ENCODE measurements at places on chromosomes 11 and 22. TPM values are rescaled to one million over a fixed set of nuclear protein-coding genes. Genes with fewer than 3 reads are reported as not detected.

GRCh38 chr22:41239443-41240128 lies 1.1 kb downstream of the CHADL start:
- no peak for DNase-seq

GRCh38 chr22:22955866-22956535 lies 68.4 kb downstream of the IGLL5 start:
- DNase-seq: peak; percentile 75

- no peak for DNase-seq
These were observed 527.0 kb downstream of the TBC1D22A start for GRCh38 chr22:47289336-47289985.

The C22orf23 gene
- 0.37 TPM for polyA plus RNA-seq

- no peak for DNase-seq
These were observed 61.6 kb downstream of the KCNC1 start for GRCh38 chr11:17796154-17796553.

The LIF gene
- polyA plus RNA-seq: 4.5 TPM

- DNase-seq: no peak
These were observed 39.9 kb upstream of the KCNQ1OT1 start for GRCh38 chr11:2739531-2740274.

The ROBO4 gene
- 0.45 TPM for polyA plus RNA-seq

DNA sequence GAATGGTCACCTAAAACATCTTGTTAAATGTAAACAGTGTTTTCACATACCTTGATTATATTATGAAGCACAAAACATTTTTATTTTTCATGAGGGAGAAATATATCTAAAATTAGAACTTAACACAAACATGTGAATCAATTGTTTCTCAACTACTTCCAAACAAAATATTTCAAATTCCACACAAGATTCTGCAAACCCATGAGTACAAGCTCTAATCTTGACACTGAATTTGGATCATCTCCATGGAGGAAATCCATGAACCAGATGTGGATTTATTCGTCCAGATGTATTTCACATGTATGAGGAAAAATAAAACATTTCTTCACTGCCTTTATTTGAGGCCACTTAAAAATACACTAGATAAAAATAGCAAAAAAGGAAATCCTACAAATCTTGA lies 184.2 kb downstream of the SBF2 start:
- peak; percentile 93 for DNase-seq

The AMPD3 gene
- 18.1 TPM for polyA plus RNA-seq

The APOC3 gene
- polyA plus RNA-seq: not detected

GRCh38 chr11:123235117-123235655 lies 40.1 kb upstream of the CLMP start:
- DNase-seq: no peak

DNA sequence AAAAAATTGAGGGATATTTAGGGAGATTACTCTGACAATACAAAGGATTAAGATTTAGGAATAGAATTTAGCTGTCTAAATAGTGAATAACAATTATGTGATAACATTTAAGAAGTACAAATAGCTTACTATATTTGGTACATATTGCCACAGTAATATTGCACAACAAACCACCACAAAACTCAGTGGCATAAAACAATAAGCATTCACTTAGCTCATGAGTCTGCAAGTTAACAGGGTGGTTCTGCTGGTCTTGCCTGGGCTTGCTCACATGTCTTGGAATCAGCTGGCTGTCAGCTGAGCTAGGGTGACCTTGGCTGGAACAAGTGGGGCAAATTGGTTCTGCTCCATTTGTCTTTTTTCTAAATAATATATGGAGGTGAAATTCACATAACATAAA lies 115.1 kb downstream of the DCDC1 start:
- peak; percentile 64 for DNase-seq

The DSCAML1 gene
- polyA plus RNA-seq: not detected

The TYR gene
- polyA plus RNA-seq: not detected

DNA sequence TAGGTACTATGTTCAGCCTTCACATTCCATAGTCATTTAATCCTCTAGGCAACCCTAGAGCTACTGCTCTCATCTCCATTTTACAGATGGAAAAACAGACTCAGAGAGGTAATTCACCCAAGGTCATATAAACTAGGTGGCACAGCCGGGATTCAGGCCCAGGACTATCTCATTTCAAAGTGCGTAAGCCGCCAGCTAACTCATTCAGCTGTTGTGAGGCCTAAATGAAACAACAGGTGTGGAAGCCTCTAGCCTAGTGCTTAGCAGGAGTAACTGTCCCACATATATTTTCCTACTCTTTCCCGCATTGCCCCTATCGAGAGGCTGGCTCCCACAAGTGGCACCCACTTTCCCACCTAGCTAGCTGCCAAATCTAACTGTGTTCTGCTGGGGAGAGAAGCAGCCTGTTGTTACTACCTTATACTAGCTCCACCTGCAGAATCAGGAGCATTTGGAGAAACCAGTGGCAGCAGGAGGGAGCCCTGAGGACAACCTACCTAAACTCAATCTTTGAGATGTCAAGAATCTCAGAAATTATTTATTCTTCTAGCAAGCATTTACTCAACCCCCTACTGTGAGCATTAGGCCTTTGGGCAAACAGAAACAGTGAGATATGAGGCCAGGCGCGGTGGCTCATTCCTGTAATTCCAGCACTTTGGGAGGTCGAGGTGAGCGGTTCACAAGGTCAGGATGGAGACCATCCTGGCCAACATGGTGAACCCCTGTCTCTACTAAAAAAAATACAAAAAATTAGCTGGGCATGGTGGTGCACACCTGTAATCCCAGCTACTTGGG lies 20.9 kb downstream of the PRG3 start:
- no peak for DNase-seq

DNA sequence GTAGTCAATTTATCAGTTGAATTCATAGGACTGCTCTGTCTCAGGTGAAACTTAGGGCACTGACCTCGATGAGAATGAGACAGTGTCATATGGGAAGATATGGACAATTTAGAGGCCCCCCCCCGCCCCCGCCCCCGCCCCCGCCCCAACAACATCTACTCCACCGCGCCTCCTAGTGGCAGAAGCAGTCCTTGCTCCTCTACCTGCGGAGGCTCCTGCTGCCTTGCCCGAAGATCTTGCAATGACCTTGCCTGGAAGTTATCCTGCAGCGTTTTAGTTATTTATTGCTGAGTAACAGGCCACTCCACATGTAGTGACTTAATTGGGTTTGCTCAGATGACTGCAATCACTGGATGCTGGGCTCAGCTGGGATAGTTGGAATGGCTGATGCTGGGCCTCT lies 15.2 kb downstream of the SERPINH1 start:
- no peak for DNase-seq

GRCh38 chr11:2885017-2885677 lies 428 bp downstream of the CDKN1C start:
- DNase-seq: peak; percentile 61

DNA sequence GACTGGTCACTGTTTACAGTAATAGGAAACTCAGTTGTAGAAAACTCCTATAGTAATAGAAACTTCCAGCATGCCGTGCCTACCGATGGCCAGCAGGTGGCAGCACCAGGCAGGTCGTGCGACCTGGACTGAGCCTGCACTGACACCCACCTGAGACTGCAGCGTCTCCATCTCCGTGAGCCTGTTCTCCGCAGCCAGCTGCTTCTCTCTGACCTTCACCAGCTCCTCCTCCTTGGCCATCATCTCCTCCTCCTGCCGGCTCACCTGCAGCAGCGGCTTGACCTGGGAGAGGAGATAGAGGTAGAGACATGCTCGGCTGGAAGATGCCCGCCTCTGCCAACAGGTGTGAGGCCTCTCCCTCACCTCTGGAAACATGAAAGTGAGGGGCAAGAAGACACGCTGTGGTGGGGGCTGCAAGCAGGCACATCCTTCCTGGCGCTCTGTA lies 48.5 kb downstream of the APOL1 start:
- peak; percentile 43 for DNase-seq

DNA sequence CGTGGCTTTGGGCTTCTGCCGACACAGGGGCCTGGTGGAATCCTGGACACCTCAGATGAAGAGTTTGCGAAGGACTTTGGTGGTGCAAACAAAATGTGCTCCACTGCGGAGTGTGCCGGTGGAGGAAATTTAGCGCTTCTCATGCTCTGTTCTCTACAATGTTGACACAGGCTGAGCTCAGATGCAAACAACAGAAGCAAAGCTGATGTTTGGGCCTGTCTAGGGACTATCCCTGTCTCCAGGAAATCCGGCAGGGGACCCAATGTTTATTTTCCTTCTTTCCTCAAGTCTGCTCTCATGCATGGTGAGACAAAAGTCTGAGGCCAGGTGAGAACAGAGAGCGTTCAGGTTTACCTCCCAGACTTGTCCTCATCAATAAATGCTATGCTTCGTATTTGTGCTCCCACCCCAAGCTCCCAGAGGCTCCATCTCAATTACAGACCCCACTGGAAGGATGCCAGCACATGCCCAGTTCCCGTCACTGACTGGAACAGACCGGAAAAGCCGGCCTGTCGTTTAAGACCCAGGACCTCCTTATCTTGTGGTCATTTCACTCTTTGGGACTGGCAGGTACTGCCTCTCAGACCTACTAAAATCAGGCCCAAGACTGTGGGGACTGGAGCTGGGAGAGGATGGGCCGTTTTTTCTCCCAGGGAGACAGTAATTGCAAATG lies 105.7 kb upstream of the B3GAT1 start:
- no peak for DNase-seq

The SLC1A2 gene
- 1.3 TPM for polyA plus RNA-seq

GRCh38 chr11:112310419-112310818 lies 49.8 kb upstream of the PLET1 start:
- no peak for DNase-seq

- DNase-seq: peak; percentile 45
These were observed 4.1 kb downstream of the BEST1 start for GRCh38 chr11:61954106-61954850.

DNA sequence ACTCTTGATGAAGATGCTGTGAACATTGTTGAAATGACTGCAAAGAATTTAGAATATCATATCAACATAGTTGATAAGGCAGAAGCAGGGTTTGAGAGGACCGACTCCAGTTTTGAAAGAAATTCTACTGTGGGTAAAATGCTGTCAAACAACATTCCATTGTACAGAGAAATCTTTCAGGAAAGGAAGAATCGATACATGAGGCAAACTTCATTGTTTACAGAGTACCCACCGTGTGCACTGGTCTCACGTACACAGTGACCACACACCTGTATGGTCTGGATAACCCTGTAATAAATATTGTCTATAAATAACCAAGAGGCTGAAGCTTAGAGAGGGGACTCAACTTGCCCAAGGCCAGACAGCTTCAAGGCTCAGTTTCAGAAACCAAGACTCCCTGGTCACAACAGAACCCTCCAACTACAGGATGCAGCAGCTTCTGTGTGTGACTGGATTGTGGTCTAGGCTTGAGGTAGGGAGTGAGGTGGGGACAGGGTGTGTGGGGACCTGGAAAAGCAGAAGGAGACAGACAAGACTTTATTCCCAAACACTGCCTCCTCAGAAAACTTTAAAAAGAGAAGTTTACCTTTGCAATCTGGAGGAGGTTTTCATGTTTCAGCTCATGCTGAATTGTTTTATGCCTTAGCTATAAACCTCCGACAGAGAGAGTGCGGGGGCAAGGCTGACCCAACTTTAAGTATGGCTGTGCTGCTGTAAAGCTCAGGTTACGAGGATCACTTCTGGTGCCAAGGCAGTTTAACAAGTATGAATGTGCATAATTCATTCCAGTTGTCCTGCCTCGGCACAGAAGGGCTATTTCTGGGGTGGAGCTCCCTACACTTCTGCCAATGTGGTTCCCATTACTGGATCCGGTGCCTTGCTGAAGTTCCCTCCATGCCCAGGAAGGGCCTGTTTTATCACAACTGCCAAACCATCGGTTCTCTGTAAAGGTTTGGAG lies 372.6 kb upstream of the NARS2 start:
- no peak for DNase-seq

The MPPED2 gene
- polyA plus RNA-seq: 0.02 TPM

- no peak for DNase-seq
These were observed 158.8 kb downstream of the MPPED1 start for GRCh38 chr22:43570531-43571165.

DNA sequence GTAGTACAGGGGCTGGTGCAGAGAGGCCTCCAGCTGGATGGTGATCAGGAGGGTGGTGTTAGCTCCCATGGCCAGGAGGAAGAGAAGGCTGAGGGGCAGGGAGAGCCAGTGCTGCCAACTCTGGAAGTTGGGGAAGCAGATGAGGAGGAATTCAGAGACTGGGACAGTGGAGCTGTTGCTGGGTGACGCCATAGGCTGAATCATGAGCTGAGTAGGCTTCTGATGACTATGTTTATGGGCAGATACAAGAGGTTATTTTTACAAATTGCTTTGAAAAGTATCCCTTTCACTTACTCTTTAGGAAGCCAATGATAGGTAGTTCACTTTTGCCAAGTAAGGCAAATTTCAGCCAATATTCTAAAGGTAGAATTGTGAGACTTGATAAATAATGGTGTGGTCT lies 3.1 kb downstream of the OR56A1 start:
- DNase-seq: no peak

DNA sequence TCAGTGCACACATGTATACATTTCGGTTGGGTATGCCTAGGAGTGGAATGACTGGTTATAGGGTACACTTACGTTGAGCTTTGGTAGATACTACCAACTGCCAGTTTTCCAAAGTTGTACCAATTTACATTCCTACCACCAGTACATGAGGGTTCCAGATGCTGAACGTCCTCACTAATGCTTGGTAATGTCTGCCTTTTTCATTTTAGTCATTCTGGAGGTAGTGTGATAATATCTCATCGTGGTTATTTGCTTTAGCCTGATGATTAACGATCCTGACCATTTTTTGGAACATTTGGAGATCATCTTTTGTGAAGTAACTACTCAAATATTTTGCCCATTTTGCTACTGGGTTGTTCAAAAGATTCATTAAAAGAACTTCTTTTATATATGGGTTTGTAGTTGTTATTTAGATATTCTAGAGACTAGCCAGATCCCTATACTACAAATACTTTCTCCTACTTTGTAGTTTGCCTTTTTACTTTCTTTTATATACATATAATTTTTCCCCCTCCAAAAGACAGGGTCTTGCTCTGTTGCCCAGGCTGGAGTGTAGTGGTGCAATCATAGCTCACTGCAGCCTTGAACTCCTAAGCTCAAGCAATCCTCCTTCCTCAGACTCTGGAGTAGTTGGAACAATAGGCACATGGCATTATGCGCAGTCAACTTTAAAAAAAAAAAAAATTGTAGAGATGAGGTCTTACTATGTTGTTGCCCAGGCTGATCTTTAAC lies 62.1 kb downstream of the RBFOX2 start:
- peak; percentile 80 for DNase-seq

The OTOG gene
- polyA plus RNA-seq: not detected

The TIMM10 gene
- polyA plus RNA-seq: 108 TPM

DNA sequence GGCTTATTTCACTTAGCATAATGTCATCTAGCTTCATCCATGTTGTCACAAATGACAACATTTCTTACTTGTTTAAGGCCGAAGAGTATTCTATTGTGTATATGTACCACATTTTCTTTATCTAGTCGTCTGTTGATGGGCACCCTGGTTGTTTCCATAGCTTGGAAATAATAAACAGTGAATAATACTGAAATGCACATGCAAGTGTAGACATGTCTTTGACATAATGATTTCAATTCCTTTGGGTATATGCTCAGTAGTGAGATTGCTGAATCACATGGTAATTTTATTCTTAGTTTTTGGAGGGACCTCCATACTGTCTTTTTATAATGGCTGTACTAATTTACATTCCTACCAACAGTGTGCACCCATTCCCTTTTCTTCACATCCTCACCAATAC lies 508.0 kb downstream of the NELL1 start:
- no peak for DNase-seq

- DNase-seq: no peak
These were observed 99.3 kb upstream of the RRM1 start for GRCh38 chr11:3995307-3995706.
